Stimulated activated CD4-positive, alpha-beta T cell treated with anti-CD3 and anti-CD28 coated beads, Interleukin-4, amount 100 ng/mL, for 48 hours (primary cell): ENCODE measurements at places on chromosomes 3 and 15.

DNA sequence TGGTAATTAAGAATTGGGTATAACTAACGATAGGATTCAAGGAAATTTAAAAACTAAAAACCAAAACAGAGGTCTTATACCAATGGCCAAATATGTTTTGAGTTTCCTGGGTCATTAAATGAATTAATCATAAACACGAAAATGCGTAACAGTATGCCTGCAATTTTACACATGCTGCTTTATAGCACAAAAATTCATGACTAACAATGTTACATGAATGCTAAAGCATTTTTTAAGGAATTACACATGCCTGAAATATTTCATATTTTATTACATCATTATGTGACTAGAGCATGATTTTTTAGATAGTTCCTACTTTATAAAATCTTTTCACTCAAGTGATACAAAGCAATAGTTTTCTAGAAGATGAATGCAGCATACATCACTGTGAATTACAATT is 74.7 kb downstream of the ZNF148 start:
- no peak for DNase-seq

- DNase-seq = no peak
Observed at GRCh38 chr15:42239528-42240182, 31.6 kb upstream of the VPS39 start.

GRCh38 chr3:47701388-47701787 is 80.3 kb downstream of the SMARCC1 start:
- no peak for DNase-seq

- no peak for DNase-seq
Observed at GRCh38 chr3:112546216-112546759, 15.5 kb downstream of the ATG3 start.
